Activated CD4-positive, alpha-beta T cell treated with anti-CD3 and anti-CD28 coated beads, Interleukin-2, amount 10 ng/mL, durations not matched to agents 24 days and 14 days (primary cell): ENCODE measurements at places on chromosomes 7 and 10. TPM values are rescaled to one million over a fixed set of nuclear protein-coding genes. Genes with fewer than 3 reads are reported as not detected.

GRCh38 chr7:33399528-33400213 lies 270.3 kb downstream of the BBS9 start:
- no peak for DNase-seq

GRCh38 chr10:22976534-22976933 lies 48.7 kb downstream of the ARMC3 start:
- DNase-seq, result no peak

GRCh38 chr10:19922236-19922963 lies 106.2 kb downstream of the PLXDC2 start:
- DNase-seq, result no peak

GRCh38 chr10:61136139-61136538 lies 192.2 kb upstream of the RHOBTB1 start:
- DNase-seq, result no peak

DNA sequence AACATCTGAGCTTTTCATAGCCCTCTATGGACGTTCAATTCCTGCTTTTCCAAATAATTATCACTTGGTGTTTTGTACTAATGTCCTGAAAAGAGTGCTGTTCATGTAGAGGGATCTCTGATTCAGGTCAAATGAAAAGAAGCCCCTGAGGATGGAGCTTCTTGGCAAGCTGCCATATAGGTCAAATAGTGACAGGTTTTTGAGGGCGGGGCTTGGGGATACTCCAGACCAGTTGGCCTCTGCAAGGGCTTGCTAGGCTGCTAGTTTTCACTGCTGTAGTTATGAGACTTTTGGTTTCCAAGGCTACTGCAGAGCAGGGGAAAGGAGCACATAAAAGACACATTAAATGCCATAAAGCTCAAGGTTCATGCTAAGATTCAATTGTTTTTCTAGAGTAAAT lies 257.2 kb upstream of the CACNA2D1 start:
- no peak for DNase-seq

DNA sequence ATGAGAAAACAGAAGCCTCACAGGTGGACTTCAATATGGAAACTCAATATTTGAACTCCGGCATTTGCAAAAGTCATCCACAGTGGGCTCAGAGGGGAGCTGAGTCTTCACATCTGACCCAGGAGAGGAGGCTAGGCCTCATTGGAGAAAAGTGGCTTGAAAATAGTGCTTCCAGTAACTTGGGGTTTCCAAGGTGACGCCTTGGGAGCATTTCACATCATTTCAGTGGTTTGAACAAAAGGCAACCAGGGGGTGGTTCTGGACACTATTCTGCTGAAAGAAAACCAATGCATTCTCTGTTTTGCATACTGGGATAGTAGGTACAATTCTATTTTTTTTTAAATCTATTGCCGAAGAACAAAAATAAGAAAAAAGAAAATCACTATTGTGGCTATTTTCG lies 599.2 kb upstream of the POM121L12 start:
- no peak for DNase-seq

Gene AKR1C1
- 0.62 and 1.0 TPM in 2 replicates for total RNA-seq
